ENCODE measurements at places on chromosomes 3 and 15.

DNA sequence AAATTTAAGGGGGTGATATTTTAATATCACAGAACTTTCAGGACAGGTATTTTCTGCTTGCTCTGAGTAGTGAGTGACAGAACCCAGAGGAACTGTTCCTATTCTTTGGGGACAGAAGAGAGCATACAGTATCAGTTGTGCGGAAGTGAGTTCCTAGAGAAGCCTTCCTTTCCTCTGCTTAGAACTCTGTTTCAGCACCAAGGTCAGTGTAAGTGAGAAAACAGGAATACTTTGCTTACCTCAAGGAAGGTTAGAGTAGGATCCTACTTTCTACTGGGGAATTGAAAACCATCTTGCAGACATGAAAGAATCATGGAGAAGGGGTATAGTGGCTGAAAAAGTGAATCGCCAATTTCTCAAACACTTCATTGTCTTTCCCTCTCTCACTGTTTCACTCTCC, 542.4 kb downstream of the SQOR start:
- no peak for DNase-seq

DNA sequence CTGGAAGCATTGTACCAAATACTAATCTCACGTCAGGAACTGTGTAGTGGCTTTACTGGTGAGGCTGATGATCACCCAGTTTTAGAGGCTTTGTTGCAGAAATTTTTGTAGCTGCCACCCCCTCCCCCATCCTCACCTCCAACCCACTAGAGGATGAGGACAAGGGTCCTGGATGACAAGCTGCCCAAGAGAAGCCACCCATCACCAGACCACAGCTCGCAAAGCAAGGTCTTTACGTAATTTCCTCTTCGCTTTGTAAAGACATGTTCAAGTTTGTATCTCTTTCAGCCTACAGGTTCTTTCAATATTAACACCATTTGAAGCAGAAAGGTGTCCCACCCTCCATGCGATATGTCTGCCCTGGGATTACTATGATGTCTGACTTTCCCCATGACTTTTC, 74.2 kb downstream of the LDHAL6B start:
- DNase-seq, result no peak

DNA sequence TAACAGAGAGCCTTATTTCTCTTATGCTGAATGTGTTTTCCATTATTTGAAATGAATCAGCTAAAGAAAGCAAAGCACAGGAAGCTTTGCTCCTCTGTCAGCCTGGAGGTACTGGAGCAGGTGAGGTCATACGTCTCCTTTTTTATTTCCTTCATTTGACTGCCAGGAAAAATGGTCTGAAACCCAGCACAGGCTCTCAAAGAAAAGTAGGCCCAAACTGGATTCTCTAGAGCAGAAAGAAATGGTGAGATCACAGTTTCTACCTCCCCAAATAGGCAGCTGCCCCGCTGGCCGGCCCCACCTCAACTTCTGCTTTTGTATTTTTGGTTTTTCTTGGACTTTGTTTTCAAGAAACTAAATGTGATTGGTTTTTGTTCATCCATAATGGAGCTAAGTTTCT, 95.1 kb downstream of the RPL39L start:
- no peak for DNase-seq

GRCh38 chr15:66326051-66326450, 30.4 kb downstream of the TIPIN start:
- no peak for DNase-seq

- peak; percentile 79 for DNase-seq
Measured at GRCh38 chr3:47009225-47010110, 30.0 kb downstream of the NBEAL2 start.

DNA sequence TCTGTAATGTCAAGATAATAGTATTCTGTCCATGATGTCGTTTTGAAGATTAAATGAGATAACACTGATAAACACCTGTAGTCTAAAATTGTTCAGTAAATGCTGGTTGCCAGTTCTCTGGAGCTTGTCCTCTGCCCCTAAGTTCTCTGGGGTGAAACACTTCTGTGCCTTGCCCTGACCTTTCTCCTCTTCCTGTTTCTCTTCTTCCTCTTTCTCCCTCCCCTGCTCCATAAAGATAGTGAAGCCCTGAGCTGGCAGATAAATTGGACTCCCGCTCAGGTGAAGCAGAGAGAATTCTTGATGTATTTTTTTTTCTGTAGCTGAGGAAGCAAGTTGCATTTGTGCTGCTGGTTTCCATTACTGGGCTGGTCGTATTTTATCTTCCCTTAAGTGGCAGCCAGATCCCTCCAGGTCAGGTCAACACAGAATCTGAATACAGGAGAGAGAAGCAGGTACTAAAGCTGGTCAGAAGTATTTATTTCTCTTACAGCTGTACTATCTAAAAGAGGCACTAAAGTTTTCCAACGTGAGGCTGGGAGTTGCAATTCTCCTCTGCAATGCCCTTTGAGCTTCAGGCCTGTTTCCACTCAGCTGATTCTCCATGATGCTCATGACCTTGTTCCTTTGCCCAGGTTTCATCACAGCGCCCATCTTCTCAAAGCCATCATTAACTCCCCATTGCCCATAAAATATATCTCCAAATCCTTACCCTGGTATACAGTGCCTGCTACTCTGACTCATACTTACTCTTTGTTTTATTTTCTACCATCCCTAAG, 319.3 kb upstream of the CFAP20DC start:
- no peak for DNase-seq

DNA sequence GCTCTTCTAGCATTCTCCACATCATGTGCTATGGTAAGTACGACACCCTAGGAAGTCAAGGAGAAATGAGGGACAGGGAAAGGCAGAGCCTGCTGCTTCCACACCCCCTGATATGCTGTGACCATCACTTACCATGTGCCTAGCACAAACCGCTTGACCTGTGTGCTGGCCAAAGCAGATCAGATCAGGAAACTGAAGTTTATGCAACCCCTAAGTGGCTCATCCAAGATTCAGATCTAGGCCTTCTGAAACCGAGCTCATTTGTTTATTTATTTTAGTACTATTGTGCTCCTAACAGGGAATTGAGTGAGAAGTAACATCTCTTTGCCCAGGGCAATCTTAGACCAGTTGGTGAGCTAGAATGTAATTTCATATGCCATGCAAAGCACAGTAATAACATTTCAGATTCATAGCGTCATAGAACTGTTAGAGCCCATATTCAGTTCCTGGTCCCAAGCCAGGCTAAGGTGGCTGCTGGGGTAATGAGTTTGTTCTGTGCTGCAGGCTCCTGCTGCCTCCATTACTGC, at the start of gene RTP2:
Gene RTP2 (minus strand): TSS at position 51 of the 527 bp plus-strand sequence. CDS start 429 bp downstream, outside the sequence.
- no peak for DNase-seq

GRCh38 chr15:46941241-46941640, 776.1 kb upstream of the SEMA6D start:
- DNase-seq, result no peak

DNA sequence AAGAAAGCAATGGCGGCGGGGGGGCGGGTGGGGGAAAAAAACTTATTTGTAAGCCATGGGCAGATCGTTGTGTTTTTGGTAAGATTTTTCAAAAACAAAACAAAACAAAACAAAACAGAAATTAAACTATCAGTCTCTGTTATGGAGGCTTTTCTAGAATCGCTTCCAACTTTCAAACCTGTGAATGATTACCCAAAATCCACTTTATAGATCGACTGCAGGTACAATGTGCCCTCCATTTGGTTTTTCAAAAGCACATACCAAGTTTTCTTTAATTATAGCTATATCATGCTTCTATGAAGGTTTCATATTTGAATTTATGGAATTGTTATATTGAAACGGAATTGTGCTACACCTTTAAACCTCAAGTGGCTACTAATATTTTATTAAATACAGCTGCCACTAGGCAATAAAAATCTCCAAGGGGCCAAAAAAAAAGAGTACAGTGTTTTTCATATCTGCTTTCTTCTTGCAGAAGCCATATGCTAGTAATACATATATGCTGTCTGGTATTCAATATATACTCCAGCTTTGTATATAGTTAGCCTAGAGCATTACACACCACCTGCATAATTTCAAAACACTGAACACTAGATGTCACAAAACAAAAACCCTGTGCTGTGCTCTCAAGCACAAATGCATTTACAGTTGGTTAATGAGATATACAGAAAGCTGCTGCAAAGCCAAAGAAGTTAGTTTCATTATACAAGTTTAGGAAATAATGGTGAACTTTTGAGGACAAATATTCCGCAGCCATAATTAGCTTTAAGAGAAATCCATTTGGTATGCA, 683.8 kb upstream of the NR2F2 start:
- no peak for DNase-seq

DNA sequence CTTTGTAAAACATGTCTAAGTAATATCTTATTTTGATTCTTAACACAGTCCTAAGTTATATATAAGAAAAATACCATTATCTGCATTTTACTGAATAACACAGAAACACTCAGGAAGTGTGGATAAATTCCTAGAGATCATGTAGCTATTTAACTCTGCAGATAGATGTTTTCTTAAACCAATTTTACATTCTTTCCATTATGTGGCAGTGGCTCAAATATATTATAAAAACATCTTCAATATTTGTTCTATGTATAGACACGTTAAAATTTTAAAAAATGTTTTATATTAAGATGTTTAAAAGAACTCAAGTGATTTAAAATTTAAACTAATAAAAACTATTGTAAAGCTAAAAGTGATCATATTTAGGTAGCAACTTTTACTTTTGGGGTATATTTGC, 683.8 kb downstream of the DIPK2A start:
- DNase-seq, result no peak

- no peak for DNase-seq
Measured at GRCh38 chr15:96019114-96019513, 311.4 kb upstream of the NR2F2 start.

GRCh38 chr3:143222981-143223380, 103.4 kb downstream of the CHST2 start:
- no peak for DNase-seq

DNA sequence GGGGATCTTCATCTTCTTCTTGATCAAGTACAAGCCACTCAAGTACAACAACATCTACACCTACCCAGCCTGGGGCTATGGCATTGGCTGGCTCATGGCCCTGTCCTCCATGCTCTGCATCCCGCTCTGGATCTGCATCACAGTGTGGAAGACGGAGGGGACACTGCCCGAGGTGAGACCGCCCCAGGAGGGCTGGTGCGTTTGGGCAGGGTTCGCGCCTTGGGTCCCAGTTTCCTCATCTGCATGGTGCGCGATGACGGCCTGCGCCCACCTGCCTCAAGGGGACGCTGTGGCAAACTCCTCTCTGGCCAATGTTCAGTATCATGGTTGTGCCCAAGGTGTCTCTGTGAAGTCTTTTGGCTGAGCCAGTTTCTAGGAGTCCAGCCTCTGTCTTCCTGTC, 57.5 kb upstream of the SLC6A1 start:
- DNase-seq, result no peak

- no peak for DNase-seq
Measured at GRCh38 chr3:172046268-172046915, 7.0 kb downstream of the FNDC3B start.

DNA sequence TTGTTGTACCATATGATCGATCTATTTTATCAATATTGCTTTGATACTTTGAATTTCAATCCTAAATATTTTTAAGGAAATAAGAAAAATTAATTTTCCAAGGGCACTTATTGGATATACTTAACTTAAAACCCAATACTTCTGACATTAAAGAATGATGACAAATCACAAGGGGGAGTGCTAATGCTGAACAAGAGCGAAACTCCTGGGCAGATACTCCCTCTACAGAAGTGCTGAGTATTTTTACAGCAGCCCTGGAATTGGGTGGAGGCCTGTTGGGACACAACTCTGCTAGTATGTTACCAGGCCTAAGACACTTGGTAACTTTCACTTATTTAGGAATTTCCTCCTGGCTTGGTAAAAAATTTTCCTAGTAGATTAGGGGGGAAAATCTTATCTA, 46.2 kb downstream of the DENND6A start:
- DNase-seq, result no peak

GRCh38 chr3:50422153-50422552, 62.8 kb upstream of the TMEM115 start:
- no peak for DNase-seq

- DNase-seq, result no peak
Measured at GRCh38 chr15:57924598-57924997, 140.9 kb downstream of the ALDH1A2 start.

DNA sequence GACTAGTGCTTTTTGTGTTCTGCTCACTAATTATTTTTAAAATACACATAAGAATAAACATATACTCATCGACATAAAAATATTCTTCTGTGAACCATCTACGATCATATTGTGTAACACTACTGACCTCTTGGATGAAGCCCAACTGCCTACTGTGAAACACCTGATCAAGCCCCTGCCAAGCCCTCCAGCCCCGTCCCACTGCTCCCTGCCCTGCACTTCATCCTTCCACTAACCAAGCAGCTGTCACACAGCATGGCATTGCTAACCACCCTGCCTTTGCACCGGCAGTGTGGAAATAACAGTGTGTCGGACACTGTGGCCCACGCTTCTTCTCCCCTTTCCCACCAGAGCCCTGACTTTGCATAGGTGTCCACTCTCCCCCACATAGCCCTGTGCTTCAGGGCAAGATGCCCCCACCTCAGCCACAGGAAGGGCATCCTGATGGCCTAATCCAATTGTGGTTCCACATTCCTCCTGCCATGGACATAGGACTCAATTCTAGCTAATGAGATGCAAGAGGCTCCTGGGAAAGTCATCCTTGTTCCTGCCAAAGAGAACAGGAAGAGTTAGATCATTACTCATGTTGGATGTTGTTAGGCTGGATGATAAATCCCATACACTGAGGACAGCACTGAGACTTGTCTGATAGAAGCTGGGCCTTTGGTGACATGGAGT, 35.0 kb upstream of the ARID3B start:
- DNase-seq, result no peak

GRCh38 chr3:171685116-171685895, 125.0 kb downstream of the PLD1 start:
- DNase-seq, result no peak

- DNase-seq, result no peak
Measured at GRCh38 chr3:157122116-157122515, 37.8 kb downstream of the CCNL1 start.

DNA sequence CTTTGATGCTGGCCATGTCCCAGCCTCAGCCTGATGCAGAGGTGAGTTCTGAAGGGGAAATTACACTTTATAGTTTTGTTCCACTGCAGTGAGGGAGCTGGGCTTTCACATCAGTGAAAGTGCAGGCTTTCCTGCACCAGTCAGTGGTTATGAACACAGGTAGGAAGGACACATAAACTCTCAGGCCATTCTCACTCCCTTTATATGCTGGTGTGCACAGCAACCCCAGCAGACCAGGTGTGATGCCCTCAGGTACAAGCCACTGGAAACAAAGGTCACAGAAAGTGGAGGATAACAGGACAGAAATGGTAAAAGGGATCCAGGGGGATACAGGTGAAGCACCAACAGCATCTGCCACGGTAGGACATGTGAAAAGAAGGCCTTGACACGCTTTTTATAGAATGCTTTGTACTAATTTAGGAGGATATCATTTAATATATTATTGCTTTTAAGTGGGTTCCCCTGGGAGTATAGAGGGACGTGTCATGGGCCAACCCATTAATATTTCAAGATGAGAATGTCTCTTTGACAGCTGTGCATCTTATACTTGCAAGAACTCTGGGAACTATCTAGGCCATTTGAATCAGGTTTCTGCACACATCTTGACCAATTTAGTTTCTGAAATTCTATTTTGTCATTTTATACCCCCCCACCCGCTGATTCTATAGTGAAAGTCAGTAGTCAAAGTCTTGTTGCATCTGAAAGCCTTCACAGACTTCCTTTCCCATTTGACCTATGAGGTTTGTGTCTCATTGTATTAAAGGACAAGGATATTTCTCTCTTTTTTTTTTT, 25.0 kb upstream of the BLM start:
- DNase-seq, result no peak

GRCh38 chr3:32488474-32489008, 14.1 kb downstream of the CMTM6 start:
- no peak for DNase-seq

- no peak for DNase-seq
Measured at GRCh38 chr3:110504401-110504800, 567.2 kb upstream of the NECTIN3 start.

All from hypothalamus (tissue), 51 donors.